ENCODE measurements at places on chromosomes 7 and 10.

GRCh38 chr10:23106331-23107072 is 11.1 kb downstream of the MSRB2 start:
- peak; percentile 38 for DNase-seq

DNA sequence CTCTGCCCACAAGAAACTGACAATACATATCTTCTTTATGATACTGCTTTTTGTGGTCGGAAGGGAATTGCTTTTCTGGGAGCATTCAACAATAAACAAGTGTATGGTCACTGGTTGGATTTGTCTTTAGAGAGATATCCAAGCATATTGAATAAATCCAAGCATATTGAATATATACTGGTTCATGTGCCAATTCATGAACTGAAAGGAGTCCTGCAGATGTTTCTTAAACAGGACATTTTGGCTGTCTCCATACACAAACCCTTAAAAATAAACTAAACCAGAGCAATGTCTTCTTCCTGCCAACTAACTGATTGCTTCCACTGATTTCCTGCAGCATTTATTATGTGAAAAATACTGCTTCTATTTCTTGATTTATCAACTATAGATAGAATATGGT is 173.9 kb downstream of the FOXP2 start:
- DNase-seq, result no peak

DNA sequence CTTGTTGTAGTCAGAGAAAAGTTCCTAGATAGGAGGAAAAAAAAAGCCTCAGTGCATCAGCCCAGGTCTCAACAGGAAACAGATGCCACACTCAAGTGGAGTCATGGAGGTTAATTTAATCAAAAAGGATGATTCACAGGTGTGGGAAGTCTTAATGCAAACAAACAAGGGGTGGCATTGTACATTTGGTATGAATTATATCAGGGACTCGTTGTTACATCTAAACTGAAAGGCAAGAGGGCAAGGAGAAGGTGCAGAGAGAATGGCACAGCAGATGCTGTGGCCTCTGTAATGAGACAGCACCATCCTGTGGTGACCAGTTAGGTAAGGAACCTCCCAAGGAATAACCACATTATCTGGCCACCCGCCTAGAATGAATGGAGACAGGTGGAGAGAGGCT is 133.7 kb downstream of the PTPRZ1 start:
- DNase-seq, result no peak

DNA sequence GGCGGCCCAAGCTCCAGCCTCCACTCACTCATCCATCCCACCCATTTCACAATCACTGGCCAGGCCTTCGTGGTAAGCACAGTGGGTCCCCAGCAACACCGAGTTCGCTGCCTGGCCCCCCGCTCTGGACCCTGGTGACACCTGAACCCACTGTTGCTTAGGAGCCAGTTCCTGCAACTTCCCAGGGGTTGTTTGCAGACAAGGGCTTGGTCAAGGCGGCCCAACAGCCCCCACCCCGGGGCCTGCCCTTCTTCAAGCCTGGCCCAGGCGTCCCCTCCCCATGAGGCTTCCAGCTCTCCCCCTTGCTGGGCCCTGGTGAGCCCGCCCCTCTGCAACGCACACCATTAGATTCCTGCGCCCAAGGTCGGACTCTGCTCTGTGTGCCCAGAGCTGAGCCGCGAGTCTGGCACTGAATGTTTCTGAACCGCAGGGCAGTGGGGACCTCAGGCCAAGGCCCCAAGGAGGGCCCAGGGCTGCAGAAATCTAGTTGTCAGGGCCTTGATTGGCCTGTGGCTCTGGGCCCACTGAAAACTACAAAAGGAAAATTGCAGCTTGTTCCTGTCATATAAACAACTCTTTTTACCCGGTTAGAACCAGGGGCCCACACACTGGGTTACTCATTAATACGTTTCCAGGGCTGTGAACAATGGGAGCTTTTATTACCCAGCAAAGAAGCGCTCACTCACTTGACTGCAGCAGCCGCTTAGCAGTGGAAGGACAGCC is 2.1 kb upstream of the COX19 start:
- DNase-seq, result no peak

GRCh38 chr10:49552277-49552676 is 13.4 kb upstream of the ERCC6 start:
- DNase-seq, result no peak

DNA sequence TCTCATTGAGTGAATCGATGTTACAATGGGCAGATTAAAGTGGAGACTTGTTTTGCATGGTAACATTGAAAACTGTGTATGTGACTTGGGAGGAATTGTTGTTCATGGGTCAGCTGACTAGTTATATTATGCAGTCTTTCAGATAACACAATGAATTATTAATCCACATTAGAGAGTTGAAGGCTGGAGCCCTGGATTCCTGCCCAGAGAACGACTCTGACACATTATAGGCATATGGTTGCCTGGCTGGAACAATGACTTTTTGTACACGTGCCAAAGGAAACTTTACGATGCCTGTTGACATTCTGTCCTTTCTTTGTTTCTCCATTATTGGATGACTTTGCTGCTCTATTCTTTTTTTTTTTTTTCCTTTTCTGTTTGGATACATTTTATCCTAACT is 52.3 kb upstream of the TMEM229A start:
- no peak for DNase-seq

DNA sequence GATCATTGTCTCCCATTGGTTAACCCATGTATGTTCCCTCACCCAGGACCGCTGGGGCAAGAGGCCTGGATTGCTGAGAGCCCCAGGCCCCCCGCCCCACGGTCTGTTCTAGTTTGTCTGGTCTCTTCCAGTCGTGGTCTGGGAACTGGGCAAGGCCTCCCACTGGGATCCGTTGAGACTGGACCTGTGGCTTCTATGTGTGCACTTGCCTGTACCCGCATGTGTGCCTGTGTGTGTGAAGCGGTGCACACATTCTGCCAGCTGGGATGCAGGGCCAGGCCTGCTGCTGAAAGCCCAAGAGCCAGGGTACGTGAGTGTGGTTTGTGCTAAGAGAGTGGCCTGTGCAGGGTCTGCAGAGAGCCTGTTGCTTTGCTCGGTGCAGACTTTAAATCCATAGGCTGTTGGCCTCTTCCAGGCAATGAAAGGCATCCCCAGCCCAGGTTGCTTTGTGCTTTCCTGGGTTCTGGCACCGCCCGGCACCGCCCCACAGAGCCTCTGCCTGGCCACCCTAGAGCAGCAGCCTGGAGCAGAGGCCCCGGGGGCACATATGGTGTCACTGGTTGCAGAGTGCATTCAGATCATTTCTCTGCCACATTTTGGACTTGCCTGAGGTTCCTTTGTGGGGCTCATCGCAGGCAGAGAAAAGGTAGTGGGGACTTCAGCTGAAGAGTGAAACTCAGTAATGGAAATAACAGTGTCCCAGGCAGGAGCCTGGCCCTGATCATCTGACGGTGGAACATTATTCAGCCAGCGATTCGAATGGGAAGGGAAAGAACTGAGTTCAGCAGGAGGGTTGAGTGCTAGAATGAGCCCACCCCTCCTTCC is 215.5 kb downstream of the GLRX3 start:
- DNase-seq, result no peak

DNA sequence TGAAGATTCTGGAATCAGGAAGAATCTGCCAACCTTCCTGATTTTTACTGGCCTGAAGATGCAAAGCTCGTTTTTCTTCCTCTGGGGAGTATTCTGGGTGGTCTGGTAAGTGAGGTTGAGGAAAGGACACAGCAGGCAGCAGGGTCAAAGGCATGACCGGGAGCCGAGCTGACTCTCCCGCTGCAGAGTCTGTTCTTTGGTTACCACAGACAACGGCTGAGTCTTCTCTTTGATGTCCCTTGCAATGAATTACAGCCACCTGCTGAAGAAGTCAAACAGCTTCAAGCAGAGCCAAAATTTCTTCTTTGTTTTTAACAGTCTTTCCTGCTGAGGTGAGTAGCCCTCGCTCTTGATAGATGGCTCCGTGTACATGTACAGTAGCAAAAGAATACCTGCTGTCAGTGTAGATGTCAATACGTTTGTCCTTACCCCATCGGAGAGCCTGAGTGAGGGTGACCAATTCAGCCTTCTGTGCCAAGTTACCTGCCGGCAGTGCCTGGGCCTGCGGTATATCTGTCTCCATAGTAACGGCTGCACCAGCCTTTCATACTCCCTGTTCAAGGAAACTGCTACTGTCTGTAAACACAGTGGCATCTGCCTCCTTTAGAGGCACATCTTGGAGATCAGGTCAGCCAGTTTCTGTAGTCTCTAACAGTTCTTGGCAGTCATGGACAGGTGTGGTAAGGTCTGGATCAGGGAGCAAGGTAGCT is 76.4 kb downstream of the PRR15 start:
- DNase-seq, result no peak

- DNase-seq, result no peak
Observed at GRCh38 chr10:1180836-1181235, 124.7 kb downstream of the WDR37 start.

- no peak for DNase-seq
Observed at GRCh38 chr7:134834689-134835462, 55.4 kb downstream of the CALD1 start.

DNA sequence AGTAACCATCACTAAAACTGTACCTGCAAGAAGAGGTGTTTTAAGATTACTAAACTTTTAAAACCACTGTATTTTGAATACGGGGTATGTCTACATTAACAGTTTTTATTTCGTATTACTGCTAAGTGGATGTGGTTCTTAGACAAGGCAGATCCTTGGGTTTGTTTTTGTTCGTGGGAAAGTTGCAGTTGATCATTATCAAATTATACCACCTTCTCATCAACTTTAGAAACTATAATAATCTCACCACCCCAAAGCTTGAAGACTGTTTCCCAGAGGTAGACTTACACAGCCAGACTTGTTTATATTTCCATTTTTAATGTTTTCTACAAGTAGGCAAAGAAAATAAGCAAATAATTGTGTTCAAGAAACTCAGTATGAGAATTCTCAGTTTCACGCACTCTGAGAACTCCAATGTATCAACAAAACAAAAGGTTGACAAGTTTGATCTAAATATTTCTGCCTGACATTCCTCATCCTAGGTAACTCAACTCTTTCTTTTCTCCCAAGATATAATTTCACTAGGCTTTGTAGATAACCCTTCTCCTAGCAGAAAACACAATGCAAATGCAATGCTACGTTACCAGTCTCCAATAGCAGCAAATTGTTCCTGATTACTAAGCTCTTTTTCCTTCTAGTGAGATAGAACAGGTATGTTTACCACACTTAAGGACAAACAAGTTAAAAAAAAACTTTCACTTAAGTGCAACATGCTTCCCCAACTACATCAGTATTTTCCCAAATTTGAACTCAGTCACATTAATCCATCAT is 36.0 kb downstream of the IGF2BP3 start:
- DNase-seq, result no peak

DNA sequence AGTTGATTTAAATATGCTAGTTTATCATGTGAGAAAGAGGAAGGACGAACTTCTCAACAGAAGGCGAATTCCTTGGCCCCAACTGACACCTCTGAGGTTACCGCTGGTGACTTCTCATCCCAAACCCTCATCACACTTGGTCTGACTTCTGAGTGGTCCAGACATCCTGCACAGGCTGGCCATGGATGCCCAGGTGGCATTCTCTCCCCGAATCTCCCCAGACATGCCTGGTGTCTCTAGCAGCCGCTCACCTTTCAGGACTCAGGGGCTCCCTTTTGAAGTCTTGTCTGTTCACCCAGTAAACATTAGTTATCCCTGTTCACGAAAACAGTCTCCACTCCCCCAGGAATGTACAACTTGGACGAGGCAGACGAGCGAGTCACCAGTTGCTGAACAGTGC is 157.7 kb downstream of the ADARB2 start:
- DNase-seq, result no peak

DNA sequence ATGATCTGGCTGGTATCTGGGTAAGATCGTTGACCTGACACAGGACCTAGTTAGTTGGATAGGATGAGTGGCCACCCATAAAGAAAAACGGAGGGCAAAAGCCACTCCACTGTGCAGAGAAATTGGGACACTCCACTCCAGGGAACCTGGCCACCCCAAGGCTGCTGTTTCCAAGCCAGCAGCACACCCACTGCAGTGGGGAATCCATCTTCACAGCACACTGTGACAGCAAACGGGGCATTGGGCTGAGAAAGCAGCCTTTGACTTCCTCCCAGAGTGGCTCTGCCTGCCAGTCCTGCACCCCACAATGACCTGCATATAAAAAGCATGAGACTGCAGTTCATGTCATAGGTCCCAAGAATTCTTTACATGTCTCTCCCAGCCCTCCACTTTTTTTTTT is 52.9 kb downstream of the MTPN start:
- DNase-seq, result no peak

DNA sequence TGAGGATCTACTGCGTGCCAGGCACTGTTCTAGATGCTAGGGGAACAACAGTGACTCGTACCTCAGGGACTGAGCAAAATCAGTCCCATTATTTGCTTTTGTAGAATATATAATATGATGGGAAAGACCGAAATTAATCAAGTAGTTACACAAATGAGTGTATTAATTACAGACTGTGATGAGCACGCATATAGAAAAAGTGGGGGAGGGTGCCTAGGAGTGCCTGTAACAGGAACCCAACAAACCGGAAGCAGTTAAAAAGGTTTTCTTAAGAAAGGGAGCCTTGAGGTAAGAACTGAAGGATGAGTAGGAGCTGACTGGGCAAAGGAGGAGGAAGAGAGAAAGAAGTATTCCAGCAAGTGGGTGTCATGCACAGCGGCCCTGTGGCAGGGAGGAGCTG is 28.2 kb upstream of the IL6 start:
- DNase-seq, result no peak

All from WTC11 (cell line).